ENCODE measurements at places on chromosomes 2 and 18.

DNA sequence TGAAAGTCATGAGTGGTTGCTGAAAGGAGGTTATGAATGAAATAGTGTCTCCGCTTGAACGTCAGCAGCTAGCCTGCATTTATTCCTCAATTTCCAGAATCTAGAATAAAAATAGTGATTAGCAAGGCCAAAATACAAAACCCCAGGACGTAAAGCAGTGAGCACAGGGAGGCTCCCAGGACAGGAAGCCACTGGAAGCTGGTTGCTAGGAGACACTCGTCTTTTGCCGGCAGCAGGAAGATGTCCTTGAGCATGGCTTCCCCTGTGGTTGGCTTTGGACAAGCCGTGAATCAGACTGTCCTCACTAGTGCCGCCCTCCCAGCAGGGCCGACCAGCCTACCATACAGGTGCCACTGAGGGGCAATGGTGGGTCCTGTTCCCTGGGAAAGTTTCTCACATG lies 374.4 kb downstream of the MTX2 start:
- no peak for DNase-seq

DNA sequence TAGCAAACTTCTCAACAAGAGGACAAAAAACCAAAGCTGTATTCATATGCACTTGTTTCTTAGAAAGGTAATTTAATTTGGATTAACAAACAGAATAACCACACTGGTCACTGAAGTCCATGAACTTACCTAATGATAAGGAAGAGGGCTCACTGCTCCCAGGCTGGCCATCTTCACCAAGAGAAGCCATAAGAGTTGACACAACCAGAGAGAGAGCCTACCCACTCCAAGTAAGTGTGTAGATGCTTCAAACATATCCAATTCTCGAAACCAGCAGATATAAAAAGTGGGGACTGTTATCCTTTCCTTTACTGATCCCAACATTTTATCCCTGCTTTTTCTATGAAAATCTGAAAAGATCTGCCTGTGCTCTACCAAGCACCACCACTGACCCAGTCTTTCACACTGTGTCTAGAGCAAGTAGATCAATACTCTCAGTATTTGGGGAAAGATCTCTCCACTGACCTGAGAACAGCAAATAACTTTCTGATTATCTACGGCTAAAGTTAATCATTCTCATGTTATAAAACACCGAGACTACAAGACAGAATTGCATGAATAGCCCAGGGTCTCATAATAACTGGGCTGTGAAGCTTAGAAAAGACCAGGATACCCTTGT lies 111.5 kb upstream of the RNU4ATAC start:
- no peak for DNase-seq

DNA sequence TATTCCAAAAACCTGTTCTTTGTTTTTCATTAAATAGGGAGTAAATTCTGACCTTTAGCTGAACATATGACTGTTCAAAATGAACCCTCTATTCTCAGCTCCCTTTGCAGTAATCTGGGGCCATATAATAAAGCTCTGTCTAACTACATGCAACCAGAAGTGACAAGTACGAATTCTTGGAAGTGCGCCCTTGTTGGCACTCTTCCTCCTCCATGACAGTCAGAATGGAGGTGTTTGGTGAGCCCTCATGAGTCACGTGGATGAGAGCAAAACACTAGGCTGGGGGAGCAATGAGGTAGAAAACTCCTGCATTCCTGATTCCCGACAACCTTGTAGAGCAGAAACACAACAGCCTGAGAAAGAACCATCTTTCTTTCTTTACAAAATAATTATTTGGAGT lies 552.9 kb downstream of the FBXO15 start:
- no peak for DNase-seq

GRCh38 chr2:135798762-135799161 lies 38.2 kb downstream of the LCT start:
- DNase-seq, result no peak

GRCh38 chr2:99598441-99598840 lies 108.6 kb upstream of the REV1 start:
- DNase-seq, result no peak

All from T-helper 1 cell (primary cell).